ENCODE measurements at places on chromosomes 16 and 17. TPM values are rescaled to one million over a fixed set of nuclear protein-coding genes. Genes with fewer than 3 reads are reported as not detected.

DNA sequence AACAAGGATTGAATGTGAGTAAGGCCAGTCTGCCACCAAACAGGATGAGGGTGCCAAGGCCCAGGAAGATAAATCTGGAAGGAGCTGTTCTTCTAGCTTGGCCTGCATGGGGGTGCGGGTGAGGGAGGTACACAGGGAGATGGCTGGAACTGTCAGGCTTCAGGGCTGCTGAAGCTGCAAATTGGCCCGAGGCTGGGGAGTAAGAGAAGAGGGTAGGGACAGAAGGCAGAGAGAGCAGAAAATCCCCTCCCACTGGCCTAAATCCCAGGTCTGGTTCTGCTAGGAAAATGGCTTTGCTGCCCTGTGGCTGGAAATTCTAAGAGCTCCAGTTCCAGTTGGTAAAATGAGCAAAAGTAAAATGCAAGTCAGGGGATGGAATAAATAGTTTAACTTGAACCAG lies 87.9 kb downstream of the CCDC182 start:
- no peak for DNase-seq
- no peak overlapping the region for H3K27ac ChIP-seq
- no peak overlapping the region for H3K4me3 ChIP-seq
- no peaks in the 10 kb centered on the region for H3K36me3 ChIP-seq
- no peaks in the 10 kb centered on the region for H3K27me3 ChIP-seq

DNA sequence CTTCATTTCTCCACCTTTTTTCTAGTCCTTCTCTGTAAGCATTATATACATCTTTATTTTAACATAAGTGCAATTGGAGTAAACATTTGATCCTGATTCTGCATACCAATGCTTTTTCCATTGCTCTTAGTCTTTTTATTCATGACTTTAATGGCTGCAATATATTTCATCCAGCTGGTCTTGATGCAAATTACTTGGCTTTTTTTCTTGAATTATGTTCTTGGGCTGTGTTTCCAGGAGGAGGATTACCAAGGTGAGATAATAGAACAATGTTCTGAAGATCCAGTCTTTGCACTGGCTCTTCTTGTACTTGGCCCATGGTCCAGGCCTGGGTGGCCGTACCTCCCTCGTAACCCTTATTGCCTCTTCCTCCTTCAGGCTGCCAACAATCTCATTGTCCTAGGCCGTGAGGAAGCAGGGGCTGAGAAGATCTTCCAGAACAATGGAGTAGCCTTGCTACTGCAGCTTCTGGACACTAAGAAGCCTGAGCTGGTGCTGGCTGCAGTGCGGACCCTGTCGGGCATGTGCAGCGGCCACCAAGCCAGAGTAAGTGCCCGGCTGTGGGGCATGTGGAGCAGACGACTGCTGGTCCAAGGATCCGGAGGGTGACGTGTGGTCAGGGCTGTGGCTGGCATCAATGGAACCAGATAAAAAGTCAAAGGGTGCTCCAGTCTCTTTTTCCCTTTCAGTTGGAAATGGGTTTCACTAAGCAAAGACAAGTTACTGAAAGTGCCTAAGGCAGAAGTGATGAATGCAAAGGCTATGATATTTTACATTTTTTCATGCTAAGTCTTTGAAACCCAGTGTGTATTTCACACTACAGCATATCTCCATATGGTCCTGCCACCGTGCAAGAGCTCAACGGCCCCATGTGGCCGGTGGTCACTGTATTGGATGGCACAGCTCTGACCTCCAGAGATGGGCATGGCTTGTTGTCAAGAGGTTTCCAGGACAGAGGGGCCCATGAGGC lies 6.9 kb downstream of the UNC45B start:
- no peaks in the 10 kb centered on the region for H3K4me1 ChIP-seq
- no peak overlapping the region for H3K4me3 ChIP-seq
- H3K36me3 ChIP-seq, result no peaks in the 10 kb centered on the region
- DNase-seq, result no peak
- no peaks in the 10 kb centered on the region for H3K27me3 ChIP-seq
- H3K27ac ChIP-seq, result no peak overlapping the region

DNA sequence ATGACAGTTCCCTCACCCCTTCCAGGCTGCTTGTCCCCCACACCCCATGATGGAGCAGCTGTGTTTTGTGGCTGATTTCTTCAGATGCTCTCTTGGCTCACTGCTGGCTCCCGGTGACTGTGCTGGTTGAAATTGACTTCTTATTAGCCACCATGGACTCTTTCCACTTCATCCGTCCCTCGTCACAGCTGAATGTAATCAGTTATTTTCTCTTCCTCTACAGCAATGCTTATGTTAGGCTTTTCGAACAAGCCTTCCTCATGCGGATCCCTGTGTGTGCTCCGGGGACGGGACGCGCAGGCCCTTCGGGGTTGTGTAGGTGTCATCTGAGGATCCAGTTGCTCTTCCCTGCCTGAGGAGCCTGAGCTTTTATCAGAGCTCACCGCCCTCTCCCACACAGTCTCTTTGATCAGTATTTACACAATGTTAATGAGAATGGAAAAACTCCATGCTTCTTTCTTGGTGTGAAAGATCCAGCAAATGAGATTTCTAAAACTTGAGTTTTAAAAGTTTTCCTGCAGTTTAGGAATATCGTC lies 87.5 kb downstream of the RPTOR start:
- peak overlapping the region; percentile 69 for H3K27ac ChIP-seq
- DNase-seq, result no peak
- H3K4me3 ChIP-seq, result no peak overlapping the region
- no peaks in the 10 kb centered on the region for H3K27me3 ChIP-seq

DNA sequence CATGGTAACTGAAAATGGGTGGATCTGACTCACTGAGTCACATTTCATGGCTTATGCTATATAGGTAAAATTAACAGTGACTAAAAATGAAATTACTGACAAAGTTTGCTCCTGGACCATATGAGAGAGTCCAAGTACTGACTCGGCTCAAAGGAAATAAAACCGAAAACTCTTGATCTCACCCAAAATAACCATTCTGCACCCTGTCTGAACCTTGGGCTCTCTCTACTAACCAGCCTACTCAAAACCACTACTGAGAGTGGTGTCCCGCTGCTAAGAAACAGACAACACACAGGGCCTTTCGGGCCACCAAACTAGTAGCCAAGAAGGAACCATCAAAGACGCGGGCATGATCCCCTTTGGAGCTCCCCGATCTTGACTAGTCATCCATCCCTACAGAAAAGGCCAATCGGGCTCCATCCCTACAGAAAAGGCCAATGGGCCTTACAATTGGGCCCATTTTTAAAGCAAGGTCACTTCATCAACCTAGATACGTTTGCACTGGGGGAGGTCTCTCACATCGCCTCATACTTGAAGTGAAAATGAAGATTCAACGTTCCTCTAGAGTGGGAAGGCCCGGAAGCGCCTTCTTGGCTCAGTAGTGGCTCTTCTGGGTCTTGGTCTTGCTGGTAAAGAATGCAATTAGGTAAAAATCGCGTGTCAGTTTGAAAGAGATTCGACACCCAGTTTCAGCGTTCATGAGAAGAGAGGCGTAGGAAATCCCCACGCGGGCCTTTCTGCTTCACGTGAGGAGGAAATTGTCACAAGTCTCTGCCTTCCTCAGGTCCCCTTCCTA lies 720 bp upstream of the ZPBP2 start:
- no peak overlapping the region for H3K27ac ChIP-seq
- no peak overlapping the region for H3K4me3 ChIP-seq
- H3K27me3 ChIP-seq, result peaks cover 71% of the 10 kb centered on the region
- H3K36me3 ChIP-seq, result peaks cover 3% of the 10 kb centered on the region

- no peak overlapping the region for H3K27ac ChIP-seq
- no peak overlapping the region for H3K4me3 ChIP-seq
- peaks cover 13% of the 10 kb centered on the region for H3K36me3 ChIP-seq
- DNase-seq, result no peak
- peaks cover 11% of the 10 kb centered on the region for H3K4me1 ChIP-seq
Observed at GRCh38 chr17:66654106-66654740, 180.7 kb upstream of the CACNG5 start.

The GNG13 gene
- total RNA-seq, result 0.34 TPM

The KRT27 gene
- total RNA-seq, result not detected
